ENCODE measurements at places on chromosomes 3 and 15. TPM values are rescaled to one million over a fixed set of nuclear protein-coding genes. Genes with fewer than 3 reads are reported as not detected.

DNA sequence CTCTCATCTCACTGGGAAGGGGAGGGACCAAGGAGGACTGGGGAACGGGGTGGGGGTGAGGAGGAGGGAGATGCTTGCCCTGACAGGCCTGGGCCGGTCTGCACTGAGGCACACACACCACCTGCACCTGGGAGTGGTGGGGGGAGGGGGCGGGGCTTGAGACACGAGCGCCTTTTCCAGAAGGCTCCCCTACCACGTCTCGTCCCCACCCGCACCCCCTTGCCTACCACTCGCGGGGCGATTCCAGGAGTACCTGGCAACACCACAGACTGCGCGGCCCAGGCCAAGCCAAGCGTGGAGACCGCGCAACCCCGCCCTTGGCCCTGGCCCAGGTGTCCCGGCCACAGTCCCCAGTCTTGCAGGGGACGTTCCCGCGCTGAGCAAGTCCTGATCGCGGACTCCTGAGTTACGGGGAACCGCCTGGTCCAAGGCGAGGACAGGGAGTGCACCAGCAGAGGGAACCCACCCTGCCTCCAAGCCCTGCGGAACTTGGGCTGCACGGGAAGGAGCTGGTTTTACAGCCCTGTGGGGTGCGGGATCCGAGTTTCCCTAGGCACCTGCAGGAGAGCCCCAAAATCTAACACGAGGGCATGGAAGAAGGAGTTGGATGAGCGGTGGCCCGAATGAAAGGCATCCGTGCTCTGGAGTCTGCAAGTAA is 68.1 kb upstream of the SH3GL3 start:
- H3K27ac ChIP-seq = no peak overlapping the region
- no peaks in the 10 kb centered on the region for H3K4me1 ChIP-seq
- H3K4me3 ChIP-seq = no peak overlapping the region
- DNase-seq = no peak
- no peaks in the 10 kb centered on the region for H3K36me3 ChIP-seq
- peaks cover 39% of the 10 kb centered on the region for H3K27me3 ChIP-seq

GRCh38 chr15:59063042-59063441 is 41.9 kb upstream of the CCNB2 start:
- no peaks in the 10 kb centered on the region for H3K4me1 ChIP-seq
- DNase-seq = no peak
- no peak overlapping the region for H3K27ac ChIP-seq
- no peaks in the 10 kb centered on the region for H3K27me3 ChIP-seq
- no peak overlapping the region for H3K4me3 ChIP-seq

GRCh38 chr15:69128667-69129311 is 31.6 kb upstream of the GLCE start:
- H3K27me3 ChIP-seq = no peaks in the 10 kb centered on the region
- no peak overlapping the region for H3K4me3 ChIP-seq
- H3K27ac ChIP-seq = no peak overlapping the region
- no peak for DNase-seq
- no peaks in the 10 kb centered on the region for H3K36me3 ChIP-seq

DNA sequence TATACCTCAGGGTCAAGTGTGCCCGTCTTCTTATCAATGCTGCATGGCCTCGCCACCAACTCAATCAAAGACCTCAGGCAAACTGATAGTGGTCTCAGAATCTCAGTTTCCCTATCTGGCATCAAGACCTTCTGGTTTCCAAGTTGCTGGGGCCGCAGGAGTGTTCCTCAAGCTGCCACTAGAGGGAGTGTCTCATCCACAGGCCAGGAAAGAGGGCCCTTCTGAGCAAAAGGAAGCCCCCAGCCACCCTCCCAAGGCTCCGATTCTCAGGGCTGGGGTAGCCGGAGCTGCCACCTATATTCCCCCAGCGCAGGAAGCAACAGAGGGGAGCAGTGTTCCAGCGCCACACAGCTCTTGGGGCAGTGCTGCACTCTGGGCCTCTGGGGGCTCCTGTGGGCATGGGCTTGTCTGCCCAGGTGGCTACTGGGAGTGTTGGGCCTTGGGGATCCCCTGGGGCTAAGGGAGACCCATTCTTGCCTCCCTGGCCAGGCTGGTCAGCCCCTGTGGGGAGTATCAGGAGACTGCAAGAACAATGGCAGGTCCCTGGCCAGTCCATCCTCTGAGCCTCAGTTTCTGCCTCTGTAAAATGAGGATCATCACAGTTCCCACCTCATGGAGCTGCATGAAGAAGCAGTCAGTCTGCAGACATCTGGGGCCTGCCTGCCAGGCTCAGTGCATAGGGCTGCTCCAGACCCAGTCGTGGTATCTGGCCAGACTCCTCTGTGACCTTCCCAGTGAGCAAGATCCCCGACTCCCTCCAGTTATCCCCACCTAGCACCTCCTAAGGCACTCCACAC is 23.4 kb upstream of the SEC13 start:
- H3K4me1 ChIP-seq = peaks cover 3% of the 10 kb centered on the region
- no peak overlapping the region for H3K27ac ChIP-seq
- H3K27me3 ChIP-seq = no peaks in the 10 kb centered on the region

GRCh38 chr3:176632925-176633324 is 564.4 kb downstream of the TBL1XR1 start:
- H3K27me3 ChIP-seq = no peaks in the 10 kb centered on the region
- no peak overlapping the region for H3K4me3 ChIP-seq
- H3K4me1 ChIP-seq = no peaks in the 10 kb centered on the region
- H3K36me3 ChIP-seq = no peaks in the 10 kb centered on the region

LXN gene
- 2.1 TPM for total RNA-seq

- no peak for DNase-seq
- no peak overlapping the region for H3K27ac ChIP-seq
- no peaks in the 10 kb centered on the region for H3K27me3 ChIP-seq
- no peaks in the 10 kb centered on the region for H3K4me1 ChIP-seq
- no peaks in the 10 kb centered on the region for H3K36me3 ChIP-seq
Measured at GRCh38 chr3:10928961-10929471, 63.5 kb upstream of the SLC6A1 start.

GRCh38 chr3:98013411-98014267 is 21.5 kb downstream of the GABRR3 start:
- H3K27ac ChIP-seq = no peak overlapping the region
- no peaks in the 10 kb centered on the region for H3K36me3 ChIP-seq
- no peaks in the 10 kb centered on the region for H3K4me1 ChIP-seq
- H3K27me3 ChIP-seq = no peaks in the 10 kb centered on the region
- no peak for DNase-seq
- no peak overlapping the region for H3K4me3 ChIP-seq

ZNF774 gene
- total RNA-seq = 0.20 TPM

GRCh38 chr3:111750278-111750884 is 108.7 kb upstream of the PHLDB2 start:
- DNase-seq = no peak
- H3K27ac ChIP-seq = no peak overlapping the region
- H3K4me1 ChIP-seq = no peaks in the 10 kb centered on the region
- H3K36me3 ChIP-seq = no peaks in the 10 kb centered on the region

DNA sequence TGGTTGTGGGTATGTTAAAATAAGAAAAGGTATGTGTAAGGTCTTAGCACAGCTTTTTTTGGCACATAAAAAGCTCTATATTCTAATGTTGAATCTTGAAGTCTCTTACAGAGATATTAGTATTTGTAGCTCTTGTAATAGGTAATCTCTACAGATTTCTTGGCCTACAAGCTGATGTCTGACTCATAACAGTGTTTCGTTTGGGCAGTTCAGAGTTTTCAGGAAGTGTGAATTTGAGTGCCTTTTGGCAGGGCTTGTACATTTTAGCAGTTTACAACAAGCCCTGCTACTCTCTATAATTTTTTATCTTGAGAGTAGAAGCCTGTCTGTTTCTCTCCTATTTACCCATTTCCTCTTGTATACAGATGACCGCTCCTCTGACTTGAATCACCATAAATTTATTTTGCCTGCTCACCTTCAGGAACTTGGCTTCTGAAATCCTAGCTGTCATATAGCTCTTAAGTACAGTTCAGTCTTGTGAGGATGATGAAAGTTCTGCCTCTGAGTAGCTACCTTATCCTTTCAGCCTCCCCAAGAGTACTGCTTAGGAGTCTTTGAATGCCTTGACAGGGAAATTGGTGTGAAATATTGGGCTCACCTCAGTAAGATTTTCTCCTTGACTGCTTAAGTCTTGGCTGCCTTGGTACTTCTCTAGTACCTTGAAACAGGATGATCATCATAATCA is 419.9 kb upstream of the RARB start:
- no peaks in the 10 kb centered on the region for H3K27me3 ChIP-seq
- no peaks in the 10 kb centered on the region for H3K36me3 ChIP-seq
- DNase-seq = no peak
- H3K4me3 ChIP-seq = no peak overlapping the region
- no peaks in the 10 kb centered on the region for H3K4me1 ChIP-seq
- H3K27ac ChIP-seq = no peak overlapping the region

Data from CD4-positive, alpha-beta T cell (primary cell).